ENCODE measurements at places on chromosomes 7 and 10.

- DNase-seq = no peak
Observed at GRCh38 chr7:108860615-108861014, 290.9 kb downstream of the DNAJB9 start.

GRCh38 chr7:13793926-13794325, 195.5 kb downstream of the ETV1 start:
- no peak for DNase-seq

DNA sequence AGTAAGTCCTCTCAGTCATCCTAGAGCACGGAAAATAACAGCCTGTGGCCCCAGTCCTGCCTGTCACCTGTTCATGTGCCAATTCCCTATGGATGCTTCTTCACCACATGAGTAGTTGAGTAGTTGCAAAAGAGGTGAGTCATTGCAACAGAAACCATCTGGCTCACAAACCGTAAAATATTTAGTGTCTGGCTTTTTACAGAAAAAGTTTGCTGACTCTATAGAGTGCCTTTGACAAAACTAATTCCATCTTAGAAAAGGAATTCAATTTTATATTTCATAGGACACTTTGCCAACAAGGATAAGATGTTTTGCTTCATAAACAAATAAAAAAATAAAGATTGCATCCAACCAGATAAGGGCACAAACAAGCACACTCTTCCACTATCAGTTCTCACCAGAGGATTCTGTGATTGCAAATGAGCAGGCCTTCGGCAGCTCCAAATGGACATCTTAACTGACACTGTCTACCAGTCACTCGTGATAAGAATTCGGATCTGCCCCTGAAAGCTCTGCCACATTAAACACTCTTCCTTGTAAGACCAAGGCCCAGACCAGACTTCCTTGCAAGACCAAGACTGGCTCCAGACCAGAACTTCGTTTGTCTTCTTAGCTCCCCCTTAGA, 242.7 kb upstream of the SEMA3C start:
- DNase-seq = no peak

- DNase-seq = no peak
Observed at GRCh38 chr10:99598781-99599509, 21.3 kb downstream of the SLC25A28 start.

- DNase-seq = no peak
Observed at GRCh38 chr10:84842593-84842992, 514.2 kb downstream of the CCSER2 start.

- no peak for DNase-seq
Observed at GRCh38 chr10:92407305-92408016, 116.5 kb downstream of the MARCHF5 start.

GRCh38 chr10:104922810-104923209, 281.7 kb downstream of the SORCS3 start:
- DNase-seq = no peak

DNA sequence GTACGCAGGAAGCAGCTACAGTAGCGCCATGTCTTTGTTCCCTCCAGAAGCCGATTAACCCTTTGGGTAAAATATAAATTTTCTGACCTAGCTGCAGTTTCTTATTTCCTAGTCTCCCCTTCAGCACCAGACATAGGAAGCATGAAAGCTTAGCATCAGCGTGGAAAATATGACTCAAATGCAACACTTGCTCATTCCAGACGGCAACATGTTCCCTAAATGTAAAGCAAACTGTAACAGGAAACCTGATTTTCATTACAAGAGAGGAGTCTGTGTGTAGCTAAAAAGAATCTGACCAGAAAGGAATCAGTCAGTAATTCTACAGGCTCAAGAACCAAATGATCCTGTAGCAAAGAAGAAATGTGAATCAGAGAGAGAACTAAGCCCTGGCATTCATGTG, 219.2 kb downstream of the C7orf25 start:
- no peak for DNase-seq

GRCh38 chr7:151767557-151767956, 109.4 kb downstream of the PRKAG2 start:
- no peak for DNase-seq

GRCh38 chr10:29968585-29968984, 90.8 kb downstream of the JCAD start:
- no peak for DNase-seq

GRCh38 chr7:106109521-106110237, 2.4 kb downstream of the SYPL1 start:
- DNase-seq = no peak

- no peak for DNase-seq
Observed at GRCh38 chr10:126058104-126058503, 161.7 kb downstream of the FANK1 start.

DNA sequence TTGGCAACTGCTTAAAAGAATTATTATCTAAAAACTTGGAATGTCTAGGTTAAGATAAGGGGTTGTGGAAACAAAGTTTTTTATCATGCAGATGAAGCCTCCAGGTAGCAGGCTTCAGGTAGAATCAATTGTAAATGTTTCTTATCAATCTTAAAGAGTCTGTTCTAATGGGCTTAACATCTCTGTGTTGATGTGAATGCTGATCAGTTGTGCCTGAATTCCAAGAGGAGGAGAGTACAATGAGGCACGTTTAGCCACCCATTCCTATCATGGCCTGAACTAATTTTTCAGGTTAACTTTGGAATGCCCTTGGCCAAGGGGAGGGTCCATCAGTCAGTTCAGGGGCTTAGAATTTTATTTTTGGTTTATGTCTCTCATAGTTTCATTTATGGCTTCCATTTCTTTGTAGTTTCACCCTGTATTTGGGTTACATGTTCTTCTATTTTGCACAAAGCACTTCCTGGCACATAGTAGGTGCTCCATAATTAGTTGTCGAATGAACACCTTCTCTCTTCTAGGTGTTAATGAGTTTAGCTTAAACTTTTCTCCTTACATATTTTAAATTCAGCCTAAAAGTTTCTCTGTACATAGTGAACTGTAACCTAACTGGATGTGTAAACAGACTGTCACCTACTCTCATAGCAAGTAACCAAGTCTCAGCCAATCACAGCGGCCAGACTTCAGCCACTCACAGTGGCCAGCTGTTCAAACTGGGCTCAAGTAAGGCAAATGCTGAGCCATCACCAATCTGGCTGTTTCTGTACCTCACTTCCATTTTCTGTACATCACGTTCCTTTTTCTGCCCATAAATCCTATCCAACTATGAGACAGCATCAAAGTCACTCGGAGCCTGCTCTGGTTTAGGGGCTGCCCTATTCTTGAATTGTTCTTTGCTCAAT, 34.7 kb downstream of the ALOX5 start:
- no peak for DNase-seq

DNA sequence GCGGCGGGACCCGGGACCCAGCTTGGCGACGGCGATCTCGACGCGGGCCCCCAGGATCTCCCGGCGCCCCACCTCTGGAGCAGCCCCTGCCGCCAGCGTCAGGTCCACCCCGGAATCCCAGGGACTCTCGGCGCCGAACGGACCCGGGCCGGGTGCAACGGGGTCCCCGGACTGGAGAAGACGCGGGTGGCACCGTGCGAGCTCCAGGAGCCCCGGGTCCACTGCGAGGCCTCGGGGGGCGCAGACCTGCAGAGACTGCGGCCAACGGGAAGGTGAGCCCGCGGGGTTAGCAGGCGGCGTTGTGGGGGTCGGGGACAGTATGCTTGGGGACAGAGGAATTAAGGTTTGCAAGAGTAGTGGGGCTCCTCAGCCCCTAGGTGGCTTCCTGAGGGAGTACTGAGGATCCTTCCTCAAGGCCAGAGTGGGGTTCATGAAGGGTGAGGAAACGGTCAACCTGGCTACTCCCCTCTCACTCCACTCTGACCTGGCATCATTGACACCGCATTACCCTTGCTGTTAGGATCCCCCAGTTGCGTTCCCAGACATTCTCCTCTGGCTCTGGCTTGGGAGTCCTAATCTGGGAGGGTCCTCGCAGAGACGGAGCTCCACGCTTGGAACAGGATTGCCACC, 353 bp downstream of the EPHB6 start:
- no peak for DNase-seq

DNA sequence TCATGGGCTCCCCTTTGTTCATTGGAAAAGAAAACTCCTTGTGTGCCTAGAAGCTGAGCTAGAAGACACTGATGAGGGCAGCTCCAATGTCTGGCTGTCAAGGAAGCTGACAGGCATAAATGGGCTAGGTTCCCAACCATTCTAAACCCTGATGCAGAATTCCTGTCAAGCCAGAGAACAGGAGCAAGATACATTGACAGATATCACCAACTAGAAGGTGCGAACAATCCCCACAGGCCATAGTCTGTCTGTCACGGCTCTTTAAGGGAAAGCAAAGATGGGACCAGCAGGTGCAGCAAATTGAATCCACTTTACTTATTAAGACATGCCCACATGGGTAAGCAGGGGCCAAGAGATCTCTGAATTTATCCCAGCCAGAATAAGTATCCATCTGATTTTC, 617.9 kb upstream of the POT1 start:
- no peak for DNase-seq

DNA sequence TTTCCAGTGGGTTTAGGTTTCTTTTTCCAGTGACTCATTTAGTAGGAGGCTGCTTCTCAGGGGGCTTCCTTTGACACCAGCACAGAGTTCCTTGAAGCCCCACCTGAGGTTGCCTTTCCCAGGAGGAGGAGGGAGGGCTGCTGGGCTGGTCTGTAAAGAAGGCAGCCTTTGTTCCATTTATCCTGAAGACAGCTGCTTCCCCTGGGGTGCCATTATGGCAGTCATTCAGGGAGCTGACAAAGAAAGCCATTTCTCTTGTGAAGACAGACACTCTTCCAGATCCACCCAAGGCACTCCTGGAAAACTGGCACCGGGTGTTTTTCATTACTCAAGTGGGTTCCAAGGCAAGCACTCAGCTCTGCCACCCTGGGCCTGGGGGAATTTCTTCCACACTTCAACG, 54.0 kb downstream of the MTURN start:
- no peak for DNase-seq

GRCh38 chr7:17185690-17186070, 112.8 kb upstream of the AHR start:
- no peak for DNase-seq

DNA sequence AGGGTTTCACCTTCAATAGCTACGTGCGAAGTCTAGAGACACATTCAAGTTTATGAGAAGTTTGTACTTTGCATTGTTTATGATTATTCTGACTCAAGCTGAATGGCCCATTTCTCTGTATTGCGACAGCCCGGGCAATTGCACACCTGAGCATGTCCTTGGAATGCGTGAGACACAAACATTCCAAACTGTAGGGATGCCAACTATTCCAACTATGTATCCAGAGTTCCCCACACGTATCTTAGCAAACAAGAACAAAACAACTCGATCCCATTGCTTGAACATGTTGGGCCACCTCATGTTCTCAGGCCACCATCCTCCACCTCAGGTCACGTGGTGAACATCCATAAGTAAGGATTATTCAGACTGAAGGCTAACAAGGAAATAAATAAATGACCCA, 51.4 kb upstream of the EGFR start:
- DNase-seq = no peak

GRCh38 chr10:106959521-106959920, 205.0 kb downstream of the SORCS1 start:
- DNase-seq = no peak

GRCh38 chr10:75435291-75435690, 3.9 kb downstream of the LRMDA start:
- DNase-seq = no peak

GRCh38 chr7:98091523-98091922, 15.1 kb upstream of the LMTK2 start:
- no peak for DNase-seq

GRCh38 chr7:47236480-47237129, 345.3 kb downstream of the TNS3 start:
- no peak for DNase-seq

- no peak for DNase-seq
Observed at GRCh38 chr10:124659380-124659779, 84.8 kb downstream of the FAM53B start.

DNA sequence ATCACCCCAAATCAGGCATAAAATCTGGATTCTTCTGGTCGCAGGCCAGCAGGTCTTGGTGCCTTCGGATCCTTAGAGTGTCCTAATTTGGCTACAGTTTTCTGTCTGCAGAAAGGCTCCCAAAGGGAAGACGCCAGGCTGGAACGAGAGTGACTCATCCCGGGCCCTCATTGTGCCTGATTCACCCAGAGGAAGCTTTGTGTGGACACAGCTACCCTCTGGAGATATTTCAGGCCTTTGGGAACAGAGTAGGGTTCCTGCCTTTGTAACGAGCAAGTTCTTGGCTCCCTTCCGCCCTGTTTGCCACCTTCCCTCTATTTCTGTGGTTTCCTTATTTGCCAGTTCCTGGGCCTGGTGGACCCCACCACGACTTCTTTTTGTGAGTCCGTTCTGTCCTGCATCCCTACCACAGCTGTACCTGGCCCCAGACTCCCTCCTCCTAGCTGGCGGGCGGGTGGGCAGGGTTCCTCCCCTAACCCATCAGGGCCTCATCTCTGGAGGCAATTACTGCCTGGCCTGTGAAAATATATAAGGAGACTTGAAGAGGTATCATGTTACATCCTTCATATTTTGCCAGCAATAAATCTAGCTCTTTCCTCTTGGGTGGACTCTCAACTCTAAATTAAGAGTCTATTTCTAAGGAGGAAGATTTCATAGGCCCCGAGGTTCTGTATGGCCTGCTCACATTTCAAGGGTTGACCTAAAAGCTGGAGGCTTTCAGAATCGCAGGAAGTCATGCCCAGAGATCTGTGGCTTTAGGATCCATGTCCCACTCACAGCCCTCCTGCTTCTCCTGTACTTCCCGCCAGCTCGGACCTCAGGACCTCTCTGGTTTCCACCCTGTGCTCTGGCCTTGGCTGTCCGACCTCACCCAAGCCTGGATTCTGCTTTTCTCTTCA, 219.2 kb upstream of the ZNF32 start:
- DNase-seq = no peak

DNA sequence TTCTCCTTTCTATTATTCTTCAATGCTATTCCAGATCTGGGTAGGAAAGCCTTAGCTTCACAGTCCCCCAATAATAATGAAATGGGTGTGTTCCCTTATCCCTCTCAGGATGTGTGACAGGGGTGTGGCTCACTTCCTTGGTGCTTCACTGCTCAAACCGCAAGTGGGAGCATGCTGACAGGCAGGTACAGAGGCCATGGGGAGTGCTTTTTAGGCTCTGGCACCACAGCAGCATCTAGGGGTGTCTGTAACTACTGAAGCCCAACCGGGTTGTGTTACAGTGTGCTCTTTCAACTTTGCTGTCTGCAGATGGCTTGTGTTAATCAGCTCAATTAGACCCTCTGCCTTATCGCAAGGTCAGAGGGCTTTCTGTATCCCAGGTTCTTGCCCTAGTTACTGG, 79.4 kb upstream of the CYP2C9 start:
- DNase-seq = no peak

DNA sequence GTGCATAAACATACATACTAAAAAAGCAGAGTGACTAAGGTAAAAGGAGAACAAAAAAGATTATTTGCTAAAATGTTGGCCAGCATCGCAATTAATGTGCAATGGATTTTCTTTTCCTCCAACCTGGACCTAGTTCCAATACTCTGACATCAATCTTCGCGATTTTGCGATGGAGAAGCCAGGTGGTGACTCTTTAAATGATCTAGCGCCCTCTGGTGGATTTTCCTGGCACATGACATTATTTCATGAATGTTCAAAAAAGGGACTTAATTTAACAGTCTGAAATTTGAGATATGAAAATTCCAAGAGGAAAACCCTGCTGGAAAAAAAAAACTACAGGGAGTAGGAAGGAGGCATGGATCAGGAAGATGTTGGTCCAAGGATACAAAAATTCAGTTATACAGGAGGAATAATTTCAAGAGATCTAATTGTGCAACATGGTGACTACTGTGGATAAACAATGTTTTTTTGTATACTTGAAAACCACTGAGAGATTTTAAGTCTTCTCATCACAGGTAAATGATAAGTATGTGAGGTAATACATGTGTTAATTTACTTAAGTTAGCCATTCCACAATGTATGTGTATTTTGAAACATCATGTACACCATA, 4.3 kb upstream of the KCNMA1 start:
- DNase-seq = peak; percentile 61

All from hypothalamus (tissue), 51 donors.